Stimulated activated CD4-positive, alpha-beta T cell treated with anti-CD3 and anti-CD28 coated beads, Interleukin-1b, Interleukin-23, amount 100 ng/mL, for 24 hours (primary cell): ENCODE measurements at places on chromosomes 1 and 21.

- DNase-seq = no peak
These were observed 1182.6 kb downstream of the AMY1C start for GRCh38 chr1:104932030-104932915.

- DNase-seq = no peak
These were observed 1.5 kb upstream of the CD244 start for GRCh38 chr1:160864173-160864572.

GRCh38 chr1:195866781-195867222, 741.4 kb downstream of the KCNT2 start:
- DNase-seq = no peak

DNA sequence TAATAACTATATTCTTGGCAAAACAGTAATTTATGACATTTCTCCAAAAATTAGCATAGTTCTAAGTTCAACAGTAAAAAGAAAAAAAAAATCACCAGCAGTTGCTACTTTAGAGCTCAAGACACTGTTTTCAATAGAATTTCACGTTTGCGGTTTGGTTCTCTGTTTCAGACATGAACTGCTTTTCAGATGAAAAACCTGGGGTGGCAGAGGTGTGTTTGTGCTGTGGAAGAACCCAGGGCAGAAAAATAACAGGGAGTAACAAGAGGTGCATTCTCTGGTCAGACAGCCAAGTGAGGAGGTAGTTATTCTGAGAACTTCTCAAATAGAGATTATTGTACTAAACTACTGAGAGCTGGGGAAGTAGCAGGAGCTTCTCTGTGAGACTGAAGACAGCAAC, 9.0 kb downstream of the NRAS start:
- no peak for DNase-seq

GRCh38 chr21:16363518-16363917, 633.7 kb downstream of the USP25 start:
- DNase-seq = no peak

DNA sequence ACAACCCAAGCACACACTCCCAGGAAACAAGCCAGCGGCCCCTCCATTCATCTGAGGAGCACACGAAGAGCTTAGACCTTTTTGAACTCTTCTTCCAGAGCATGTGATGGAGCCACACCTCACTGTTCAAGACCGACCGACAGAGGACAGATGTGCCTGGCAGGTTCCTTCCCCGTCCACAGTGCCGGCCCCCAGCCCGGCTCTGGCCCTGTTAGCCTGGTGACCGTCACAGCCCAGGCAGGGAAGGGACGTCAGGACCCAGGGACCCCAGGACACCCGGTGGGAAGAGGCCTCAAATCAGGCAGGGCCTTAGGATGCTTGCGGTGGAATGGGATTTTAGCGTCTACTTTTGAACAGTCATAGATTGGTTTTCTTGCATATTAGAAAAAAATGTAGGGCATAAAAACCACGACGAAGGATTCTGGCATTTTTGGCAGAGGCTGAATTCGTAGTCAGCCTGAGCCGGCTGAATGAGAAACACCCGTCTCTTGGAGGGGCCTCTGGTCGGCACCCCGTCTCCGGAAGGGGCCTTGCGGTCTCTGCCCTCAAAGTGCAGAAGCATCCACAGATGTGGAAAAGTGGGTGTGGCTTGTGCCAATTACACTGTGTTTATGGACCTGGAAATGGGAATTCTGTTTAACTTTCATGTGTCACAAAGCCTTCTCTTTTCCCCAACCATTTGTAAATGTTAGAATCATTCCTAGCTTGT, 79.3 kb downstream of the SIK1 start:
- no peak for DNase-seq

GRCh38 chr21:14959343-14959742, 105.5 kb downstream of the NRIP1 start:
- no peak for DNase-seq

- no peak for DNase-seq
These were observed 33.1 kb downstream of the LRRC71 start for GRCh38 chr1:156953571-156953970.

DNA sequence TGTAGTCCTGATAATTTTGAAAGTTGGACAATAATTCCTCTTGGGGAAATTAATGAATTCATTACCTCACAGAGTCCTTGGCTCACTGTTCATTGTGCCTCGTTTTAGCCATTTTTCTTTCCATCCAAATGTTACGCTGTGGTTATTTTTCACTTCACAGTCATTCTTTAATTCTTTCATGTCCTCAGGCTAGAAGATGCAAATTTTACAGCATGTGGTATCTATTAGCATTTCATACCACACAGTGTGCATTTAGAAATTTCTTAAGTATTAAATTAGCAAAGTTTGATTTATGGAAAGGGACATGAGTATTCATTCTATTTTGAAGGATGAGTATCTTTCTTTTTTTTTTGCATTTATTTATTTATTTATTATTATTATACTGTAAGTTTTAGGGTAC, 18.4 kb downstream of the OR2L3 start:
- no peak for DNase-seq

- DNase-seq = no peak
These were observed 94.9 kb downstream of the MAB21L3 start for GRCh38 chr1:116205941-116206679.

DNA sequence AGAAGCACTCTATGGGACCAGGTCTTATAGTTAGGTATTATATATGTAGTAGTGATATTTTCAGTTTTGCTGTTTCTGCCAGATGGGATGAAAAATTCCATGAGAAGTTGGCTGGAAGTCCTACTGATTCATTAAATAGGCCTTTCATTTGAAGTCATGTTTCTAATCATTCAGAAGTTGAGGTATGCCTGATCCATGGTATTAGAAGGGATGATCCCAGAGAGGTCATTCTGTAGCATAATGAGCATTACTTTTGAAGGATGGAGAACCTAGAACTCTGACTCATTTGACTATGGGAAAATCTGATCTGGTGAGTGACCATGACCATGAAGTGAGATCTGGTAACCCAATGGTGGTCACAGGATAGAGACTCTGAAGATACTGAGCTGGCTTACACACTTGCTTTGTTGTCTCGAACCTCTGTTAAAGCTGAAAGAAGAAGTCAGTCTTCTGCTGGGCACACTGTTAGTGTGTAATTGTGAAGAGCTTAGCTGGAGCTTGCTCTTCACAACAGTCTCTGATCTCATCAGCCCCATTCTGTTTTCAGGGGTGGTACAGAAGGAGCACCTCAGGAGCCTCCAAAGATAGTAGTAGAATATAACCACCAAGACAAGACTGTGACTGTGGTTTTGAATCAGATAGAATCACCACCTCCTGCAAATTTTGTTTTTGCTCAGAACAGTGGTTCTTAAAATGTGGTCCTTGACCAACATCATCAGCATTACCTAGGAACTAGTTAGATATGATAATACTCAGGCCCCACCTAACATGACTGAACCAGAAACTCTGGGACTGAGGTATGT, 9.0 kb downstream of the MGST3 start:
- no peak for DNase-seq

- DNase-seq = no peak
These were observed 146.3 kb upstream of the DNAH14 start for GRCh38 chr1:224783006-224783651.

DNA sequence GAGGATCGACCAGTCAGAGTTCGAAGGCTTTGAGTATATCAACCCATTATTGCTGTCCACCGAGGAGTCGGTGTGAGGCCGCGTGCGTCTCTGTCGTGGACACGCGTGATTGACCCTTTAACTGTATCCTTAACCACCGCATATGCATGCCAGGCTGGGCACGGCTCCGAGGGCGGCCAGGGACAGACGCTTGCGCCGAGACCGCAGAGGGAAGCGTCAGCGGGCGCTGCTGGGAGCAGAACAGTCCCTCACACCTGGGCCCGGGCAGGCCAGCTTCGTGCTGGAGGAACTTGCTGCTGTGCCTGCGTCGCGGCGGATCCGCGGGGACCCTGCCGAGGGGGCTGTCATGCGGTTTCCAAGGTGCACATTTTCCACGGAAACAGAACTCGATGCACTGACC, 9.6 kb downstream of the FAAP20 start:
- no peak for DNase-seq

DNA sequence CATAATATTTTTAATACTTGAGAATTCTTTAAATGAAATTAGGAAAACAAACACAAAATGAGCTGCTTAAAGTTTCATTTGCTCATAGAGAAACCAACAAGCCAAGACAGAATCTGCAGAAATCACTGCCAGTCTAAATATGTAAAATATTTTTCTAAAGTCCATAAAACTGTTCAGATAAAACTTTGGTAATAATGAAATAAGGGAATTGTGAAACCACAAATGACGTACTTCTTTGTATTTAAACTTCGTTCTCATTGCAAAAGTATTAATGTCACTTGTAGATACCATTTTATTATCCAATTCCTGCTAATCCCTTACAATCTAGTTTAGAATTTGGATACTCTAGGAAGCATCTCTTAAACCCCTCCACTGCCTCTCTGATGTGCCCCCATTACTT, 234.5 kb upstream of the NEGR1 start:
- no peak for DNase-seq

- no peak for DNase-seq
These were observed 98.0 kb downstream of the FGGY start for GRCh38 chr1:59394706-59395425.

GRCh38 chr21:31124010-31124409, 85.7 kb upstream of the KRTAP19-8 start:
- no peak for DNase-seq

GRCh38 chr1:168491527-168492164, 52.2 kb downstream of the XCL2 start:
- DNase-seq = no peak

GRCh38 chr1:45334308-45335245, 5.4 kb upstream of the TOE1 start:
- DNase-seq = no peak

GRCh38 chr1:174204697-174205308, 45.5 kb downstream of the RABGAP1L start:
- no peak for DNase-seq

DNA sequence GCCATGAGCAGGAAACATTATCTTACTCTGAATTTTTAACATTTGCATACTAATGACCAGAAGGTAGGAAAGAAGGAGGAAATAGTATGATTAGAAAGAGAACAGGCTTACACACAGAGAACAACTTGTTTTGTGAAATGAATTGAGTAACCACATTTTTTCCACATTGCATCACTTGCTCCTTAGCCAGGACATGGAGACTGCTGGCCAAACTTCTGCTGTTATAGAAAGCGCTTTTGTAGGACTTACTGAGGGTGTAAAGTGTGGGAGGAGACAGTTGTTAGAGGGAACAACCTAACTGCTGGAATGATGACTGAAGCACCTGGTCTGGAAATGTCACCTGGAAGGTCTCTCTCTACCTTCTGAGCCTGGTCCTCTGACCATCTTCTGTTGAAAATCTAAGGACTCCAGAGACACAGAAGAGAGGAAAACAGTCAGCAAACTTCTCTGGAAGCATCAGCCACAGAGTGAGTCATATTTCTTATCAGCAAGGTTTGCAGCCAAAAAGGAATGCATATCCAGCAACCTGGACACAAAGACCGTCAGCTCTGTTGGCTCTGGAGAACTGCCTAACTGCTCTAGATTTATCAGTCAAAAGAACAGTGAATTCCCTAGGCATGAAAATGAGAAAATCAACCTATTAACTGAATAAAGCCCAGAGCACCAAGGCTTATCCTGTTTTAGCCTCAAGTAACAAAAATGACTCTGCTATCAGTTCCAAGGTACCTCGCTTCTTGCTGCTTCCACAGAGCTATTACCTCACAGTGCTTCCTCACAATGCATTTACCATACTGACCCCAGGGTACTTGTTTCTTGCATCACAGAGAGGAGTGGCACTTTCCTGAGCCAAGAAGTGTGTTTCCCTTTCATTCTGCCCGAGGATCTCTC, 88.0 kb upstream of the SLFNL1 start:
- no peak for DNase-seq
